H1 (cell line): ENCODE measurements at places on chromosomes 6 and 20.

DNA sequence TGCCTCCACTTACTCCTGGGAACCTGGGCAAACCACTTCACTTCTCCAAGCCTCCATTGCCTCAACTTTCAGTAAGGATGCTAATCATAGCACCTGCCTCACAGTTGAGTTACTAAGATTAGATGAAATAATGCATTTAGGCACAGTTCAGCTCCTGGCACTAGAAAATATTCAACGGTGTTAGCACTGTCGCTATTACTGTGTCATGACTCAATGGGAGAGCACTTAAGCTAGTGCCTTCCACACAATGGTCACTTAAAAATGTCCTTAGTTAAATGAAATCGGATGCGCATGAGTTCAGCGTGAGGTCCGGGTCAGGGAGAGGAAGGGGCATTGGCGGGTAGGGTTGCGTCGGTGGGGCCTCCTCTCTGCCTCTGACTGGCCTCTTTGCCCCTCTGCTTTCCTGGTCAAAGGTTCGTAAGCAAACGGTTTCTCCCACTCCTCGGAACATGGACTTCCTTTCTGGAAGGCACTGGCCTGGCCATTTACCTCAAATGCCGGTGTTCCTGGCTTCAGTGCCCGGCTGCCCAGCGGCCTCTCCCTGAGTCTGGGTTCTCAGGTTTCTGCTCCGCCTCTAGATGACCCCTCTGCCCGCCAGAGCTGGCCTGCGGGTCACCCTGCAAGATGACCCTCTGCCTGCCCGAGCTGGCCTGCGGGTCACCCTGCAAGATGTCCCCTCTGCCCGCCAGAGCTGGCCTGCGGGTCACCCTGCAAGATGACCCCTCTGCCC is 123.8 kb upstream of the QKI start:
- no peak for DNase-seq

DNA sequence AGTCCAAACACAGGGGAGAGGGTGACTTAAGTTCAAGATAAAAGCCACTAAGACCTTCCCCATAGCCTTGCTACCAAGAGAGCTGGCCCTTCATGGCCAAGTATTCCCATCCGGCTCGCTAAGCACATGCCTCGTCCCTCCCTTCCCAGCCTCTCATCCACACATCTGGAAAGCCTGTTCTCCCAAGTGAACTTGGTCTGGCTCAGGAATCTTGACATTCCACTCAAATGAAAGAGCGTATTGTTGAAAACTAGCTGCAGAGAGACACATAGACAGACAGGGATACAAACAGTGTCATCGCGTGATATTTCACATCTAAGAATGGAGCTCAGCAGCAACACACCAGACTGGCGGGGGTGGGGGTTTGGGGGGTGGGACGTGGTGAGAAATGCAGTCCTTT is 182.8 kb upstream of the FOXQ1 start:
- DNase-seq, result no peak

GRCh38 chr6:44135173-44135758 is 7.9 kb downstream of the TMEM63B start:
- DNase-seq, result no peak

- no peak for DNase-seq
Observed at GRCh38 chr6:12078014-12078413, 65.9 kb downstream of the HIVEP1 start.

GRCh38 chr6:136992113-136992512 is 52.7 kb downstream of the IL20RA start:
- DNase-seq, result no peak

DNA sequence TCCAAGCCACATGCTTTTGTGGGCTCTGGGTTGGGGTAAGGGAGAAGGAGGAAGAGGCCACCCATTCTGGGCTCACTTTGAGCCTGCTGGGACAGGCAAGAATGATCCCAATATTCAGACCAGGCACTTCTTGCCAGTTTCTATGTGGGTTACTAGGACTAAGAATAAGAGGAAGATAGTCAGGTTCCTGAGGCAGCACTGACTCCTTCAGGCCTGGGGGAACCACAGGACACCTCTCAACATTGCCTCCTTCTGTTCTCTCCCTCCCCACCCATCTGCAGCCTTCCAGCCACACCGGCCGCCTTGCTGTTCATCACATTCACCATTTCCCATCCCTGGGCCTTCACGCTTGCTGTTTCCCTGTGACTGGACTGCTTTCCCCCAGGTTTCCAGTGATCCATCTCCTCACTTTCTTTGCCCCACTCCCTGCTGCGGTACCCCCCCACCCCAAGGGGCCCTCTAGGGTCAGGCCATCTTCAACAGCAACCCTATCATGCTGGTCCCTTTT is 69.2 kb upstream of the SIRPA start:
- DNase-seq, result no peak

- DNase-seq, result no peak
Observed at GRCh38 chr6:136306466-136306865, 16.8 kb upstream of the BCLAF1 start.

DNA sequence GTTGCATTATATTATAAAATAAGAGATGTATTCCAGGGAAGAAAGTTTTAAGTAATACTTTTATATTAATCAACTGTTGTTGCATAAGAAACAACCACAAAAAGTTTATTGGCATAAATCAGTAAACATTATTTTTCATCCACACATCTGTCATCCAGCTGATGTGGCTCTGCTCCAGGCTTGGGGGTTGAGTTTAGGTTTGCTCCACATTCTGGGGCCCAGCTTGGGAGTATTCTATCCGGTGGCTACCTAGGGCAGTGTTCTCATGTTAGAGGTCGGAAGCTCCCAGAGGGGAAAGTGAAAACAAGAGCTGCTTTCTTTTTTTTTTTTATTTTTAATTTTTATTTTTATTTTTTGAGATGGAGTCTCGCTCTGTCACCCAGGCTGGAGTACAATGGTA is 728.4 kb upstream of the FLRT3 start:
- DNase-seq, result no peak

GRCh38 chr20:59082077-59082740 is 39.6 kb upstream of the PRELID3B start:
- no peak for DNase-seq

DNA sequence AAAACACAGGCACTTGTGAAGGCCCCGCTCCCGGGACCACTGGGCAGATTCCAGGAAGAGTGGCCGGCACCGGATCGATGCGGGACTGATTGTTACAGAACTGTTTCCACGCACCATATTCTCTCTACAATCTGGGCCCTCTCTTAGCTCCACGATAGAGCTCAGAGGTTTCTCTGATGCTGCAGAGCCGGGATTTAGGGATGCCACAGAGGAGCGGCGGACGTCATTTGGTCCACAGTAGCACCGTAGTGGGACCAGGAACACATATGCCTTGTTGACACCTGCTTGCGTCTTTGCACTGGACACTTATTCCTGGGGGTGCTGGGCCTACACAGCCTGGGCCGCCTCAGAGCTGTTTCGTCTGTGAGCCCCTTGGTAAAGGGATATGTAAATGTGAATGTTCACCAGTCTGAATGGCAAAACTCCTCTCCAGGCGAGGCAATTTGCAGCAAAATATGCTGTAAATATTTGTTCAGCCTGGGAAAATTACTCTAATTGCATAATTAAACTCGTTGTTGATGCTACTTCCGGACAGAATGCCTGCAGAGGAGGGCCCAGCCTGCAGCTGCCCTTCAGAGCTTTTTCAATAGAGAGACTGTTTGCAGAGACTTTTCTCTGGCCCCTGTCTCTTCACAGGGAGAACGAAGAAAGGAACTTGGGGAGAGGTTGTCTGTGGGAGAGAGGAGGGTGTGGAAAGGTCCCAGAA is 9.4 kb downstream of the PCK1 start:
- DNase-seq, result no peak

GRCh38 chr20:40562031-40562430 is 127.0 kb downstream of the MAFB start:
- DNase-seq, result no peak

- DNase-seq, result no peak
Observed at GRCh38 chr6:96086745-96087144, 71.0 kb downstream of the FUT9 start.

DNA sequence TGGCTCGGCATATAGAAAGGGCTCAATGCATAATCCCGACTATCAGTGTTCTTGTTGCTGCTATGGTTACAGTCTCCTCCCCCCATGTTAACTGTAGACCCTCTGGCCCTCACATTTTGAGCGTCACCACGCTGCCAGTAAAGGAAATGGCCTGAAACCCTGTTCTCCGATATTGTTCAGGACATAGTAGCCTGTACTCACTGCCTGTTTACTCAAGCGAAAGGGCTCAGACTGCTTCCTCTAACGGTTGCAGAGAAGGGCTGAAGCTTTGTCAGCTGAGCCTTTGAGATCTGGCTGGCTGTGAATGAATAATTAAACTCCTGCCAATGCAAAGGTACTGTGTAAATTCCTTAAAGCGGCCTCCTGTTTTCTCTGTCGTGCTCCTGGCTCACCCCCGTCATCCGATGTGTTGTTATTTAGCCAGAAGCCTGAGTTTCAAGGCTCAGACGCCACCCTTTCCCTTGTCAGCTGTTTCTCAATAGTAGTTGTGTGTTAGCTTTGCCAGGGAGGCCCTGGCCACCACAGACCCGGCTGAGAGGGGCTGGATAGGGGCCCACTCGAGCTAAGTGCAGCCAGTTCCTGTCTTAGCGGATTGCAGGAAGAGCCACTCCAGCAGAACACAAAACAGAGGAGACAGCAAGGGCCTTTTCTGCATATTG is 31.2 kb upstream of the RALGAPA2 start:
- no peak for DNase-seq

- DNase-seq, result no peak
Observed at GRCh38 chr20:45404438-45404837, 3.7 kb upstream of the DBNDD2 start.

GRCh38 chr20:50721881-50722281 is 9.5 kb upstream of the PARD6B start:
- DNase-seq, result no peak

- no peak for DNase-seq
Observed at GRCh38 chr20:37222086-37222485, 39.5 kb downstream of the GHRH start.

- peak; percentile 17 for DNase-seq
Observed at GRCh38 chr6:47188588-47189021, 121.1 kb downstream of the TNFRSF21 start.

GRCh38 chr6:2376429-2377355 is 131.3 kb upstream of the GMDS start:
- no peak for DNase-seq

GRCh38 chr6:108464418-108465097 is 96.2 kb upstream of the FOXO3 start:
- no peak for DNase-seq

DNA sequence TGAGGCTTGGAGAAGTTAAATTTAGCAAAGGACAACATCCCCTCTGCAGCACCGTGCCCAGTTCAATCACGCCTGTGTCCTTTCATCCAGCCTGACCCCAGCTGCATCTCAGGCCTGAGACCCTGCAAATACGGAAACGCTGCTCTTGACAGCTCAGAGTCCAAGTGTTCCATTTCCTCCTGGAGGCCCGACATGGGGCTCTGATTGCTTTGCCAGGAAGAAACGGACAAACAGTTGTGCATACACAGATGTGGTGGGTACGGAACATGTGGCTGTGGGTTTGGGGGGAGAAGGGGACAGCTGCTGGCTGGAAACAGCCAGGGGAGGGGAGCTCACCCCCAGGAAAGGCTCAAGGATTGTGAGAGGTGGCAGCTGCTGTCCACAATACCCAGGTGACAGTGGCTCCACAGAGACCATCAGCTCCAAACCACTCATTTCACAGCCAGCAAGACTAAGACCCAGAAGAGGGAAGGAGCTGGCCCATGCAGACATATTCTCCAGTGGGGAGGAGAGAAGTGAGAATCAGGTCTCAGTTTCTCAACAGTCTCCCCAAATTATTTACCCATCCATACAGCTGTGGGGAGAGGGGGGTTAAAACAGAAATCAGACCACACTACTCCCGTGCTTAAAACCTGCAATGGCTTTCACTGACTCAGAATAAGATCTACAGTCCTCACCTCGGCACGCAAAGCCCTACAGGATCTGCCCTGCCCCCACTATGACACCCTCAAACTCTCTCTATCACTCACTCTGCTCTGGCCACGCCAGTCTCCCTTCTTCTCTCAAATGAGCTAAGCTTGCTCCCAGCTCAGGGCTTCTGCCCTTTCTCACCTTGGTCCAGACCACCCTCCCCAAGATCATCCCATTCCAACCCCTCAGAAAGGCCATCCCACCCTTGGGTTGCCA is 89.1 kb downstream of the PREX1 start:
- DNase-seq, result no peak

DNA sequence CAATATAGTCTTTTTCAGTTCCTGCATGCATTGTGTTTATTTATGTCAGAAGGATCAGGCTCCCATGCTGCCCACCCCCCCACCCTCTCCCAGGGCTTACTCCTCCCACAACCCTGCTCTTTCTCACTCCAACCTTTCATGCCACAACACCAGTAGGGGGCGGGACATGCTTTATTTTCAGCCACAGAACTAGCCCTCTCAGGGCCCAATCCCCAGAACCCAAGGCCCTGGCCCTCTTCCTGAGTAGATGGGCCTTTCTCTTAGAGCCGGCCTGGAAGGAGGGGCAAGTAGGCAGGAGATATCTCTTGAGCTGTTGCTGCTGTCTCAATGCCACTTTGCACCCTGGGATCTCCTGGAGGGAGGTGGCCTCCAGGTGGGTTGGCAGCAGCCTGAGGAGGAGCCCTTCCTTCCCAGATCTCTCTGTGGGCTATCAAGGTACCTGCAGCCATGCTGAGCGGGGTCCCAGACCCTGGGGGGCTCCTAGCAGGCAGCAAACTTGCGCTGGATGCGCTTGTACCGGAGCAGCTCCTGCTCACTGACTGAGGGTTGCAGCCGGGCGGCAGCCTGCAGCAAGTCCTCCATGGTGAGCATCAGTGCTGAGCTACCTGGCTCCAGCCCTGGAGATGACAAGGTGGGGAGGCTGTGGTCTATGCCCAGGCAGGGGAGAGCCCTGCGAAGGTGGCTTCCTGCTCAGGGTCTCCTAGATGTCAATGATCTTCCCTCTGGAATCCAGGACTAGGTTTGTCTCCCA is 3.5 kb downstream of the GNMT start:
- DNase-seq, result peak; percentile 82

DNA sequence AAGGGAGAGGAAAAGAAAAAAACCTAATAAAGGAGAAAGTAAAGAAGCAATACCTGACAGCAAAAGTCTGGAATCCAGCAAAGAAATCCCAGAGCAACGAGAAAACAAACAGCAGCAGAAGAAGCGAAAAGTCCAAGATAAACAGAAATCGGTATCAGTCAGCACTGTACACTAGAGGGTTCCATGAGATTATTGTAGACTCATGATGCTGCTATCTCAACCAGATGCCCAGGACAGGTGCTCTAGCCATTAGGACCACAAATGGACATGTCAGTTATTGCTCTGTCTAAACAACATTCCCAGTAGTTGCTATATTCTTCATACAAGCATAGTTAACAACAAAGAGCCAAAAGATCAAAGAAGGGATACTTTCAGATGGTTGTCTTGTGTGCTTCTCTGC is 70.8 kb upstream of the RNF146 start:
- DNase-seq, result no peak

DNA sequence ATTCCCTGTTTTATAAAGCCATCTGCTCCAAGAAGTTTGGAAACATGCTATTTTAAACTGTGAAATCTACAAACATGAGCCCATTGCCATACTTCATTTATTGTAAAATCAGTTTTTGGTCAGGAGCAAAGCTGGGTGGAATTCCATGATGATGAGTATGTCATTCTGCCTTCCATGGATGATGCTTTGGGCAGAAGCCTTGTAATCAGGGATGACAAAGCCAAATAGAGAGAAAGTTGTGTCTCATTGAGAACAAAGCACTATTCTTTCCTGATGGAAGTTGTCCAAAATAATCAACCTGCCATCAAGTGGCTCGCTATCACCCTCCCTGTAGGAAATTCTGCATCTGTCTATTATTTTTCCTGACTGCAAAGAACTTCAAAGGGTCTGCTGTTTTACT is 313.0 kb upstream of the DEFB112 start:
- DNase-seq, result no peak
